ENCODE measurements at places on chromosomes 16 and 17.

GRCh38 chr16:83004868-83005652 is 378.3 kb downstream of the CDH13 start:
- no peak for DNase-seq

DNA sequence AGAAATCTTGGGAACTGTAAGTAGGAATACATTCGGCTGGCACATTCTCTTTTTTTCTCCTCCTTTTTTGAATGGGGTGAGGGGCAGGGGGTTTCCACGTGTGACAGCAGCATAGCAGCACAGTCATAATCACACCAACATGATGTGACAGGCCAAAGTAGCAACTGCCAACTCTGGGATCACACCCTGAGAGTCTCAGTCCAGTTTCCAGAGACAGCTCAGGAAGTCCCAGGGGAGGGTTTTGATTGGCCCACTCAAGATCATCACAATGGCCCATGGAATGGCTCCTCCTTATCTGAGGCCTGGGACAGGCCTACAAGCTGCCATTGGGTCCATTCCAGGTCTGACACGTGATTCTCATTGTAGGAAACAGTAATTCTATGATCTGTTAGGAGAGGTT is 207.1 kb upstream of the ASIC2 start:
- DNase-seq, result no peak

- DNase-seq, result no peak
Measured at GRCh38 chr16:46658925-46659324, 30.1 kb downstream of the VPS35 start.

DNA sequence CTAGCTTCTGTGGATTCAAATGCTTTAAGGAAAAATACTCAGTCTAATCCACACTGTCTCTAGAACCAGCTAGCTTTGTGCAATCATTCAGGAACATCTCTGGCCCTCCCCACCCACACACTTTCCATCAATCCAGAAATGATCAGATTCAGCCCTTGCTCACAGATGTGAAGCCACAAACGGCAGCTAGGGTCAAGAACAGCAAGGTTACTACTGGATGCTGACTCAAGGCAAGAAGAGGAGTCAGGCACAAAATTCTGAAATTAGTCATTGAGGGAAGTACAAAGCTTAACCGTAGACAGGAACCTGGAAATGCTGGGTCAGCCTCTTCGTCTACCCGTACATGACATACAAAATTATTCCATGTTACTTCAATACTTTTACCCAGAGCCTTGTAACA is 174.6 kb downstream of the CDH13 start:
- peak; percentile 2 for DNase-seq

GRCh38 chr17:29683481-29683880 is 60.8 kb upstream of the CORO6 start:
- no peak for DNase-seq

GRCh38 chr17:34669511-34669910 is 90.1 kb downstream of the TMEM132E start:
- DNase-seq, result no peak

DNA sequence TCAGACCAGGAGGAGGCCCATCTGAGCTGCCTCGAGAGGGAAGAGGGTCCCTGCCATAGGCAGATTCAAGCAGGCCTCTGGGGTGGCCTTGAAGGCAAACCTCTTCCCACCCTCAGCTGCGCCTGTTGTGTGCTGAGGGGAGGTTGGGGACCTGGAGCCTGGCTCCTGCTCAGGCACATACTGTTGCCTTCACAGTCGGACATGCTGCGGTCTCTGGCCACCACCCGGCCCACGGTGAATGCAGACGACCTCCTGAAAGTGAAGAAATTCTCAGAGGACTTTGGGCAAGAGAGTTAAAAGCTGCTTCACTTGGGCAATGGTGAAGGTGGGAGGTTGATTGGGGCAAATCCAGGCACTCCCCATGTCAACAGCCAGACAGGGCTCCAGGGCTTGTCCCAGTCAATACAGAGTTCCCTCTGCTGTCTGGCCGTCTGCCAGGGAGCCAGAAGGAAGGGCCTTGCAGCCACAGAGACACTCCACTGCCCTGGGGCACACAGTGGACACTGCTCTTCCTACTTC is 6.3 kb downstream of the PDF start:
- no peak for DNase-seq

DNA sequence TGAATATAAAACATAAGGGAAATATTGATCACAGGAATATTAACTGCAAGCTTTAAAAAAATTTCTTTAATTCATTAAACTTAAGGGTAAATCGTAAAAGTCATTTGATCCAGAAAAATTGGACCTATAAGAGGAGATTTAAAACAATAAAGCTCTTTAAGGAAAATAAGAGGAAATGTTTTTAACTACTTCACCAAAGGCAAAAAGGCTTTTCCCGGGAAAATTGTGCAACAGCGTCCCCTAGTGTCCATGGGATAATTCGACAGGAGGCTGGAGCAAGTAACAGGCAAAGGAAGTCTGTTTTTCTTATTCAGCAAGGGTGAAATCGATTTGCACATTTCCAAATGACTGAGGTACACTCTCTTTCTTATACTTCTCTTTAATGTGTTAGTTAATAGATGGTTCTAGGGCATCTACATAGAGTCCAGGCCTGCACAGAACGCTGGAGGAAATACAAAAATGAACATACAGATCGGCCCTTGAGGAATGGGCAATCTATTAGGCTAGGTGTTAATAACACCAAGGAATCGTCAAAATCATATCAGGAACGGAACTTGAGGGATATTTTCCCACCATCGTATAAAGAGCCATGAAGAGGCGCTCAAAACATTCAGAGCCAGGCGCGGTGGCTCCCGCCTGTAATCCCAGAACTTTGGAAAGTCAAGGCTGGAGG is 61.4 kb downstream of the ZNF18 start:
- no peak for DNase-seq

- DNase-seq, result no peak
Measured at GRCh38 chr17:57751348-57751971, 6.4 kb upstream of the CCDC182 start.

DNA sequence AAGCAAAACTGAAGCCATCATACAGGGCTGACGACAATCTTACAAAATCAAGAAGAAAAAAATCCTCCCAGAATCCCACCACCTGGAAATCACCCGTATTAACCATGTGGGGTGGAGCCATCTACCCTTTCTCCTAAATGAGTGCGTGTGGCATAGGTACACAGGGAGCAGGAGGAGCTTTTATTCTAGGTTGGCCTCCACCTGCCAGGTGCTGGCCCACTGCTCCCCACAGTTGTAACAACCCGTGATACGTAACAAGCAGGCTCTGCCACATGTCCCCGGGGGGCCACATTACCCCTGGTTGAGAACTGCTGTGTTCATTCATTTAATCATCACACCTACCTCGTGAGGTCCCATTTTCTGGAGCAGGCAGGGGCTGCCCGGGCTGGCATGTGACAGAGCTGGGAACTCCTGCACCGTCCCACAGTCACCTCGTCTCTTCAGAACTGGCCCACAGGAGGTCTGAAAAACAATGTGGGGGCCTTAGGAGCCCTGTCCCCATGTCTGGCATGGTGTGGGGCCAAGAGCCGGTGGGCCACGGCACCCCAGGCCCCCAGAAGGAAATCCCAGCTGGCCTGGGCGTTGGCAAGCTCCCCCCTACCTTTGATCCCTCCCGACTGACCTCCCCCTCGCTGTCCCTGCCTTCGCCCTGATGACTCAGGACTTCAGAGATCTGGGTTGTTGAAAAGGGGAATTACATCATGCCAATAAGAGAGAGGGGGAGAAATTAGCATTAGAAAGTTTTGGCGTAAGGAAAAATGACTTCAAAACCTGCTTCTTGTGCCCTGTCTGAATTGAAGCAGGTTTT is 12.9 kb downstream of the CMIP start:
- DNase-seq, result no peak

GRCh38 chr16:14449790-14450480 is 180.1 kb downstream of the PARN start:
- DNase-seq, result no peak

DNA sequence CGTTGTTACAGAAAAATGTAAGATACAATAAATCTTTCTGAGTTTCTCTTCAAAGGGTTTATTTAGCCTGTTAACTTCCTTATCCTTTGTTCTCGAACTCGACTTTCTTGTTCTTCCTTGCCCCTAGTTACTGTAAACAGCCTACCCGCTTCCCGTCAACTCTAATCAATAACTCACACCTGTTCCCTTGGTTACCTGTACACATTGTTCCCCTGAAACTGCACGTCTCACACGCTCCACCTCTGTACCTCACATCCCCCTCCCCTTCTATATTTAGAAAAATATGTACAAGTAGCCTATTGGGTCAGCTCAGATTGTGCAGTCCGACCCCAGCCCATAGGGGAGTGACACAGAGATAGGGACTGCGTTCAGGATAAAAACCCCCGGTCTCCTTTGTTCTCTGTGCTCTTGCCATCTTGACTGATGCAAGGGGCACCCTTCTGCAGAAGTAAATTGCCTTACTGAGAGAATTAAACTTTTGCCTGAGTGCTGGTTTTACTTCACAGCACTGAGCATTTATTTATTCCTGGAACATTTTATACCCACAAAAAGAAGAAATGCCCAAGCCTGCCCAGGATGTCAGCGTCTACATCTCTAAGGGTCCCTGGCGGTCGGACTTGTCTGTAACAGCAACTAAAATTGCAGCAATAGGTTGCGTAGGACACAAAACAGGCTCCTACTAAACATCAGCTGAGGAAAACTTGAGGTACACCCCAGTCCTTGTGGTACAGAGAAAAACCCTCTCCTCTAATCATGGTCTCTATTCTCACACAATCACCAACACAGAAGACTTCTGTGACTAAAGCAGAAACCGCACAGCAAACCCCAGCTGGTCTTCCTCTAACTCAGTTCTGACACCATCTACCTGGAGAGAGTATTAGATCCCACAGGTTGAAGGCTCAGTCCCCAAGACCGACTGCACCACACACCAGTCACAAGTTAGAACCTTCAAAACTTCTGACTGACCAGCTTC is 11.3 kb downstream of the WDR45B start:
- no peak for DNase-seq

- peak; percentile 67 for DNase-seq
Measured at GRCh38 chr16:79598348-79599181, 2.0 kb downstream of the MAF start.

DNA sequence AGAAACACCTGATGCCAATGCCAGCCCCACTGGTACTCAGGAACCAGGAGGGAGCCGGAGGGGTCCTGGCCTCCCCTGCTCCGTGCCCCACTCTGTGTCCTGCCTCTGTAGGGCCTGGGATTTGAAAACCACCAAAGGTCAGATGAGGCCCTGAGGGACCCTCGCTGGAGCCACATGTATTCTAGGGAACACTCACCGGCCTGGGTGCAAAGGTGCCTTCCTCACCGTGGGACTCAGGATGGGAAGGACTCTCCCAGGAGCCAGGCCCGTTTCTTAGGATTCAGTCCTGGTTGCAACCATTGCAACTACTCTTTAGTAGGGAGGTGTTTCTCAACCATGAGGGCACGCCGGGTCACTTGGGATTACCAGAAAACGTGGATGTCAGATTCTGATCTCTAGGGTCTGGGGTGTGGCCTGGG is 74.6 kb downstream of the N4BP1 start:
- DNase-seq, result no peak

DNA sequence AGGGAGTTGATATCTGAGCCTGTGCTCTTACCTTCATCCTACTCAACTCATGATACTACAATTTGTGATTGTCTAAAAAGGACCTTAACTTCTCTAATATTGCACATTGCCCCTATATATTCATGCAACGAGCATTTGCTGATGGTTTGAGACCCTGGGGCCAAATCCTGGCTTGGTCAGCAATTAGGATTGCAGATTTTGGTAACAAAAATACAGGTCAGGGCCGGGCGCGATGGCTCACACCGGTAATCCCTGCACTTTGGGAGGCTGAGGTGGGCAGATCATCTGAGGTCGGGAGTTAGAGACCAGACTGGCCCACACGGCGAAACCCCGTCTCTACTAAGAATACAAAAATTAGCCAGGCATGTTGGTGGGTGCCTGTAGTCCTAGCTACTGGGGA is 35.4 kb upstream of the HAPSTR1 start:
- no peak for DNase-seq

- DNase-seq, result no peak
Measured at GRCh38 chr17:27413792-27414191, 42.5 kb upstream of the KSR1 start.

DNA sequence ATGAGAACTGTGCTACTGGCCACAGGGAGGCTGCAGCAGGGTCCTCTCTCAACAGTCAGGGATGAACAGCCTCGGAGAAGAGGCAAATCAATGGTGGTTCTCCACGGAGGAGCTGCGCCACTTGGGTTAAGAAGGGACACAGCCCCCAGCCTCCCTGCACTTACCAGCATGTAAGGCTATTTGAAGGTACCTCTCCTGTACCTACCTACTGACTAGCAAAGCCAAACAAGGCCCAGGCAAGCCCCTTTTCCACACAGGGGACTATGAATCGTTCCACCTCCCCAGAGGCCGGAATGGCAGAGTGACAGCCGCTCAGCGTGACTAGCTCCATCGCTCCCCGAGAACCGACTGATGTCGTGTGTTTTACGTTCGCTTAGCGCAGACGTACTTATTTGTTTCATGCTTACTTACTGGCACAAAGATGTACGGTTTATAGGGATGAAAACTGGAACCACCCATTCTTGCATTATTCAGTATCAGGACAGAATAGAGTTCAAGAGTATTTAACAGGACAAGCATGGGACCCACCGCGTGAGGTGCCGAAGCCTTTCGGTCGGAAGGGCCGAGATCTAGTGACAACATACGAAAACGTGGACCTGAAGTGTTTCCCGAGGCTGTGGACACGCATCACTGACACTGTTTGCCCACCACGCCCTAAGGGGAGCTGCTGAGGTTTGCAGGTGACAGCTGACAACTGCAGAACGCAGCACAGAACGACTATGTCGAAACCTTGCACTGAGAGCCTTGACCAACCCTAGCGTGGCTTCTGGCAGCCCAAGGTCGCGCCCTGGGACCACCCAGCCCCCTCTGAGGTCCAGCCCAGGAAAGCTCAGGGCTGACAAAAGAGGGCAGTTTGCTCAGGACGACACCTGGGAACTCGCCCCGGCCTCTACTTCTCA is 1.0 kb downstream of the TEPSIN start:
- DNase-seq, result no peak

GRCh38 chr16:86515413-86515776 is 5.1 kb downstream of the FOXF1 start:
- no peak for DNase-seq

- no peak for DNase-seq
Measured at GRCh38 chr17:67942810-67943209, 53.5 kb downstream of the C17orf58 start.

GRCh38 chr16:3945751-3946603 is 65.5 kb upstream of the CREBBP start:
- no peak for DNase-seq

GRCh38 chr17:81710514-81711308 is 1.4 kb upstream of the SLC25A10 start:
- DNase-seq, result no peak

GRCh38 chr16:19907161-19907992 is 22.7 kb upstream of the GPRC5B start:
- peak; percentile 72 for DNase-seq

DNA sequence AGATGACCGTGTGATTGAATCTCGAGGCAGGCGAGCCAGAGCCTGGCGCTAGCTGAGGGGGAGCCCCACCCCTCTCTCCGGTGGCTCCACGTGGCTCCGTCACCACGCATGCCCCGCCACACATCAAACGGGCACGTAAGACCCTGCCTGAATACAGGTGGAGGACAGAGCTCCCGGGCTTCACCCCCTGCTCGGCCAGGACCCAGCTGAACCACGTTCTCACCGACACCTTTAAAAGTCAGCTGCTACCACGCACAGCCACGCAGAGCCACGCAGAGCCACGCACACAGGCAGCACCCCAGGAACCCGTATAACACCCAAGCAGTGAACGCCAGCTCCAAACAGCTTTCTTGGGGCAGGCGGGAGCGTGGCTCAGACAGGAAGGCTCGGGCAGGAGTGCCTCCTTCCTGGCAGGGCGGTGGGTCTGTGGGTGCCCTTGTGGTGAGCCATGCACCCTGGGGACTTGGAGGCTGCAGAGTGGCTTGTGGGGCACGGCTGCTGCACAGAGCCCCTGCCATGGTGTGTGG is 4.4 kb downstream of the TMEM204 start:
- DNase-seq, result peak; percentile 32
